ENCODE measurements at places on chromosomes 7 and 10. TPM values are rescaled to one million over a fixed set of nuclear protein-coding genes. Genes with fewer than 3 reads are reported as not detected.

GRCh38 chr10:30645340-30645827 is 15.8 kb upstream of the LYZL2 start:
- DNase-seq: no peak
- H3K27me3 ChIP-seq: no peaks in the 10 kb centered on the region
- H3K36me3 ChIP-seq: no peaks in the 10 kb centered on the region
- H3K27ac ChIP-seq: no peak overlapping the region
- H3K4me1 ChIP-seq: no peaks in the 10 kb centered on the region
- no peak overlapping the region for H3K4me3 ChIP-seq

DNA sequence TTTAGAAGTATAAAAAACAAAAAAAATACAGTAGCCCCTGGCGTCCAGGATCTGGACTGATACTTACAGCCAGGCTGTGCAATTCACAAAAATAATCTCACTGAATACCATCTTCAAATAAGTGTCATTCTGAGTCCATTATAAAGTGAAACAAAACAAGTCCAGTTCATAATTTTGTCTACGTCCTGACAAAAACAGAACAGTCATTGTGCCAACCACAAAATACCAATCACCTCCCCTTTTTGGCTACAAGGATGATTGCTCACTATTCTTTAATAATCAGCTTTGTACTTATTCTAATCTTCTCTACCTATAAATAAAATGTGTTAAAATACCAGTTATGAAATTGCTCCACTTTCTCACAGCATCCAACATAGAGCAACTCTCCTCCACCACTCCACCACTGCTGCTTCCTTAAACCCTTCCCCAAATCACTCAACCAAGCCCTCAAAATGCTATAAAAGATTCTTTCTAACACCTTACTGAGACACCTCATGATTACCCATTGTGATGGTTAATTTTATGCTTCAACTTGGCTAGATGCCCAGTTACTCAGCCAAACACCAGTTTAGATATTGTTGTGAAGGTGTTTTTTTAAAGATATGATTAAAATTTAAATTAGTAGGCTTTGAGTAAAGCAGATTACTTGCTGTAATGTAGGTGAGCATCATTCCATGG is 479.8 kb upstream of the SEMA3A start:
- DNase-seq: no peak
- no peaks in the 10 kb centered on the region for H3K36me3 ChIP-seq
- H3K4me1 ChIP-seq: no peaks in the 10 kb centered on the region
- no peak overlapping the region for H3K27ac ChIP-seq
- no peaks in the 10 kb centered on the region for H3K27me3 ChIP-seq

GRCh38 chr7:19079066-19079465 is 38.4 kb downstream of the TWIST1 start:
- H3K4me3 ChIP-seq: no peak overlapping the region
- no peaks in the 10 kb centered on the region for H3K27me3 ChIP-seq
- no peaks in the 10 kb centered on the region for H3K36me3 ChIP-seq
- no peak overlapping the region for H3K27ac ChIP-seq

- H3K4me1 ChIP-seq: no peaks in the 10 kb centered on the region
- no peaks in the 10 kb centered on the region for H3K27me3 ChIP-seq
- H3K36me3 ChIP-seq: no peaks in the 10 kb centered on the region
These were observed 276.2 kb upstream of the SEMA3C start for GRCh38 chr7:81195033-81195432.

GRCh38 chr7:152313831-152314604 is 121.8 kb downstream of the KMT2C start:
- no peak for DNase-seq
- no peak overlapping the region for H3K27ac ChIP-seq
- H3K27me3 ChIP-seq: no peaks in the 10 kb centered on the region
- H3K4me1 ChIP-seq: no peaks in the 10 kb centered on the region
- no peaks in the 10 kb centered on the region for H3K36me3 ChIP-seq
- H3K4me3 ChIP-seq: no peak overlapping the region

GRCh38 chr7:47932016-47932415 is 16.2 kb downstream of the PKD1L1 start:
- no peak overlapping the region for H3K4me3 ChIP-seq
- DNase-seq: no peak
- no peaks in the 10 kb centered on the region for H3K36me3 ChIP-seq
- no peak overlapping the region for H3K27ac ChIP-seq
- H3K27me3 ChIP-seq: no peaks in the 10 kb centered on the region

DNA sequence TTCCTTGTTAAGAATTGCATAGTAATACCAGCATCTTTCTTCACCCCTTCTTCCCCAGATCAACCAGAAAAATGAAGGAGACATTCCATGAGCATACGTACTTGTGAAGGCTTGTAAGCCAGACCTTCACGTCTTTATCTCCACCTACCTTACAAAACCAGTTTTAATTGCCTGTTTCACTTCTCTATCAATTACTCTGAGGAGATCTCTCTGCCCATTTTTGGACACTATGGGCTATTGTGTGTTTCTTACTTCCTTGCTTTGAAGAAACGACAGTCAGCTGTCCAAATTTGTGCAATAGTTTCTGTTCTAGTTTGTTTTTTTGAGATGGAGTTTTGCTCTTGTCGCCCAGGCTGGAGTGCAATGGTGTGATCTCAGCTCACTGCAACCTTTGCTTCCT is 349.7 kb upstream of the MBL2 start:
- H3K27me3 ChIP-seq: no peaks in the 10 kb centered on the region
- H3K4me3 ChIP-seq: no peak overlapping the region
- H3K36me3 ChIP-seq: no peaks in the 10 kb centered on the region
- no peaks in the 10 kb centered on the region for H3K4me1 ChIP-seq
- no peak for DNase-seq

Gene EBLN1
- not detected for total RNA-seq

DNA sequence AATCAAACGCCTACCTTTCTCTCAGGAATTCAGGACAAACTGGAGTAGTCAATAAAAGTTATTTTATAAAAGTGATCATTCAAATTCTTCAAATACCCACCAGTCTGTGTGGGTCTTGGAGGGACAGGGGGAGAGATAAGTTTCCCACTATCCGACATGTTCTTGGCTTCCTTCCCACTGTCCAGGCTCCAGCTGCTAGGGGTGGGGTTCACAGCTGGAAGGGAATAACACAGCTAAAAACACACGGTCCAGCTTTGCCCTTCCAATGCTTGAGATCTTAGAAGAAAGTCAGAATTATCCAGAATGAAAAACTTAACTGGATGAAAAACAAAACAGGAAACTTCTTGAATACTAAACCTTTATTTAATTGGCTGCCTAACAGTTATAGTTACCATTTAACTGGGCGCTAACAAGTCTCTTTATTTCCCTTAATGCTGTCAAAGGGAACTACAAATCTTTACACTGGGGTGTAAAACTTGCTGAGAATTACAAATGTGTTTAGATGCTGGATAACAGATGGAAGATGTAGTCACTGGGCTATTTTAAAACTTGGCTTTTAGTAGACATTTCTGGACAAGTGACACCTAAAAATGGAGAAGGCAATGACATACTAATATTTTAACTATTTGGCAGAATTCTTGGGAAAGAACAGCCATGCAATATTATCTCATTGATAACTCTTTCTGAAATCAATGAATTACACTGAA is 172.8 kb upstream of the IMMP2L start:
- H3K36me3 ChIP-seq: no peaks in the 10 kb centered on the region
- no peak for DNase-seq
- H3K27ac ChIP-seq: no peak overlapping the region
- H3K4me3 ChIP-seq: no peak overlapping the region

Gene PRLHR
- total RNA-seq: not detected

DNA sequence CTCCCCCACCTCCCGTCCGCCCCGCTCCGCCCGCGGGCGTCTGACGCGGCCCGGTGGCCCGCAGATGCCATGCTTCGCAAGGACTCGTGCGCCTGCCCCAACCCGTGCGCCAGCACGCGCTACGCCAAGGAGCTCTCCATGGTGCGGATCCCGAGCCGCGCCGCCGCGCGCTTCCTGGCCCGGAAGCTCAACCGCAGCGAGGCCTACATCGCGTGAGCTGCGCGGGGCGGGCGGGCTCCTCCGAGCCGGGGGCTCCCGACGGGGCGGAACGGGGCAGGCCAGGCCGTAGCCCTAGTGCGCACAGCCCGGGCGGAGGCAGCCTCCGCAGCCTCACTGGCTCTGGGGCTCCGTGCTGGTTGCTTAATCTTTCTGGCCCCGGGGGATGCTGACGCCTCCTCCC is 2.8 kb downstream of the ASIC3 start:
- H3K27me3 ChIP-seq: no peaks in the 10 kb centered on the region
- no peak overlapping the region for H3K27ac ChIP-seq
- H3K4me3 ChIP-seq: no peak overlapping the region
- peaks cover 7% of the 10 kb centered on the region for H3K4me1 ChIP-seq
- H3K36me3 ChIP-seq: no peaks in the 10 kb centered on the region

DNA sequence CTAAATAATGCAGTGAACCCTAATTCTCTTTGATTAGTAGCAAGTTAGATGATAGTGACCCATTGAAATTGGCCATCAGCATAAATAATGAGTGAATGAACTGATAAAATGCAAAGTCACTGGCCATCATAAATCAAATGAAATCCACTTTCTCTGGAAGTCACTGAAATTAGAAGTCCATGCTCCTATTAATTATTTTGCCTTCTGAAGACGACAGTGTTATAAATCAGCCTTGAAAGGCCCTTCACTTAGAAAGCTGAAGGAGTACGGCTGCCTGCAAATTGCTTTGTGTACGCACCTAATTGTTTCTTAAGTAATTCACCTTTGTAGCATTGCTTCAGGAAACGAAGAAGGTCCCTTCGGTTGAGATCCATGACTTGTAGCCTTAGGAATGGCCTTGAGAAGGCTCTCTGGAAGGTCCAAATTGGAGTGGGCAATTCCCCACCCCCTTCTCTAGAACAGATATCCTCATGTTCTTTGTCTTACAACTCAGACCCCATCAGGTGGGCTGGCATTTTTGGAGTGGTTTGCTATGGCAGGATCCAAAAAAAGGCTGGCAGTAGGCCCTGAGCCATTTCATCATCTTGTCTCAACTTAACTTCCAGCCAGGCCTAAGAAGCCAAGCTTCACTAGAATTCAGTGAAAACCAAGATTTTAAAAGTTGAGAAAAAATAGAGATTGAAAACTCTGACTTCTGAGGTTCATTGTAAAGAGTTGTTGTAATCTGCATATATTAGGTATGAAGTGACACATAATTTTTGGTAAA is 420.3 kb downstream of the LRMDA start:
- H3K27me3 ChIP-seq: no peaks in the 10 kb centered on the region
- no peak overlapping the region for H3K4me3 ChIP-seq
- no peaks in the 10 kb centered on the region for H3K4me1 ChIP-seq
- H3K27ac ChIP-seq: no peak overlapping the region

Gene MMP21
- not detected for total RNA-seq

Gene GBX1
- not detected for total RNA-seq

GRCh38 chr7:1228545-1229201 is 4.0 kb upstream of the UNCX start:
- H3K4me3 ChIP-seq: no peak overlapping the region
- no peaks in the 10 kb centered on the region for H3K4me1 ChIP-seq
- H3K27ac ChIP-seq: no peak overlapping the region
- no peaks in the 10 kb centered on the region for H3K36me3 ChIP-seq
- peaks cover 92% of the 10 kb centered on the region for H3K27me3 ChIP-seq
- no peak for DNase-seq

Gene NME8
- not detected for total RNA-seq

Gene GLRX3
- total RNA-seq: 50.0 TPM

Gene GJD4
- not detected for total RNA-seq

Gene SFXN3
- 8.8 TPM for total RNA-seq

Gene HELLS
- 17.9 TPM for total RNA-seq

Gene KNDC1
- 0.32 TPM for total RNA-seq

All from colonic mucosa (tissue), 4 donors.